ENCODE measurements at places on chromosomes 6 and 20.

- DNase-seq = peak; percentile 100
Measured at GRCh38 chr20:52484438-52484837, 292.9 kb upstream of the ZFP64 start.

GRCh38 chr6:56232436-56232835 is 14.9 kb downstream of the COL21A1 start:
- DNase-seq = no peak

- no peak for DNase-seq
Measured at GRCh38 chr6:36678488-36679042, at the start of gene CDKN1A. Gene CDKN1A, plus strand, starts transcription at chr6:36678714. Its CDS starts 5,388 bp downstream, at chr6:36684102.

GRCh38 chr6:138563650-138564049 is 64.4 kb upstream of the NHSL1 start:
- DNase-seq = no peak

- DNase-seq = peak; percentile 71
Measured at GRCh38 chr6:145071836-145072235, 663.5 kb downstream of the EPM2A start.

DNA sequence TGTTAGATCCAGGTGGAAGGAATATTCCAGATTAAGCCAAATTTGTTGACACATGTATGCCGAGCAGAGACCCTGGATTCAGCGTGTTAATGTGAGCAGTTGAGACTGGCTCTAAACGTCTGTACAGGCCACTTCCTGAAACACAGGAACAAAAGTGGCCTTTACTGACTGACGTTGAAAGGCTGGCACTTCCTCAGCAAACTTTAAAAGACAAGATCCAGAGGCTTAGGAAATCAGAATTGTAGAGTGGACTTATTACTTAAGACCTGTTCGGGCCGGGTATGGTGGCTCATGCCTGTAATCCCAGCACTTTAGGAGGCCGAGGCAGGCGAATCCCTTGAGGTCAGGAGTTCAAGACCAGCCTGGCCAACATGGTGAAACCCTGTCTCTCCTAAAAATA is 125.7 kb upstream of the ARID1B start:
- DNase-seq = no peak

- DNase-seq = no peak
Measured at GRCh38 chr6:43904311-43905123, 134.5 kb downstream of the VEGFA start.

DNA sequence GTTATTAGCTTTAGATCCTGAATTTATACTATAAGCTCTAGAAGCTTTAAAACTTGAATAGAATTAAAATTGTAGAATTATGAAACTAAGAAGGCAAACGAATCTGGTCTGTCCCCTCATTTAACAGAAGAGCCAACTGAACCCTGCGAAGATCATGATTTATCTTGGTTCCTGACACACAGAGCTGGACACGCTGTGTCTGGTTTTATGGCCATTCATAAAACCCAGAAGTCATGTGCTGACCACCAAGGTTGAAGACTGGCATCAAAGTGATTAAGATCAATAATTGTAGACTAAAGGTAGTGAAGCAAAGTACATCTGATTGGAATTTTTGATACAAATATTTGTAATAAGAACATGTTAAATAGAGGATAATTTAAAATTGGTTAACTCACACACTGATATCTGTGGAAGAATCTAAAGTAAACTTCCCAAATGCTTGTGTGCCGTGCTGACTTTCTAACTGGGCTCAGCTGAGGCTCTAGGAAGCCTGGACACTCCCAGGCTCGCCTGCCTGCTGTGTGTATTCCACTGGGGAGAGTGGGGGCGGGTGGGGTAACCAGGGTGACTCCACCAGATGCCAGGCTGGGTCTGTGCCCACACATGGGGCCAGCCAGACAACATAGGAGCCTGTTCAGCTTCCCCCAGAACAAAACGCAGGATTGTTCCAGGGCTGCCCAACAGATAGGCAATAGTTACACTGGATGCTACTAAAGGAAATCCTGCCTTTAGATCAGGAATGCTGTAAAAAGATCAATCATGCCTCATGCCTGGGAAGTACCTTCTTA is 42.1 kb upstream of the SLC22A3 start:
- DNase-seq = no peak

- no peak for DNase-seq
Measured at GRCh38 chr20:31927627-31928159, 24.2 kb downstream of the PDRG1 start.

DNA sequence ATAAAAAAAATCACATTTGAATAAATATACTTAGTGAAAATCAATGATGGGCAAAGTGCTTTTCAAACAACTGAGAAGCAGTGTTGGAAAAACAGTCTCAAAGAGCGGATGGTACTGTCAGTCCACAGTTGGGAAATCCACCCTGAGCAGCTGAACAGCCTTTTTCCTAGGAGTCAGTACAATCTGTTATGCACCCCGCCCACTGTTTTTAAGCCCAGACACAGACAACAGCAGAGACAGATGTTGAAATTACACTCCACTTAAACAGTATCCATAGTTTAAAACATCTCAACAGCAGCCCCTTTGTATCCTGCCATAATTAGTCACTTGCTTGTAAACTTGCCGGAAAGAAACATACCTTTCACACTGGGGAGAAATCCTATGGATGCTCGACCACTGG is 372 bp downstream of the KIAA0408 start:
- DNase-seq = no peak

DNA sequence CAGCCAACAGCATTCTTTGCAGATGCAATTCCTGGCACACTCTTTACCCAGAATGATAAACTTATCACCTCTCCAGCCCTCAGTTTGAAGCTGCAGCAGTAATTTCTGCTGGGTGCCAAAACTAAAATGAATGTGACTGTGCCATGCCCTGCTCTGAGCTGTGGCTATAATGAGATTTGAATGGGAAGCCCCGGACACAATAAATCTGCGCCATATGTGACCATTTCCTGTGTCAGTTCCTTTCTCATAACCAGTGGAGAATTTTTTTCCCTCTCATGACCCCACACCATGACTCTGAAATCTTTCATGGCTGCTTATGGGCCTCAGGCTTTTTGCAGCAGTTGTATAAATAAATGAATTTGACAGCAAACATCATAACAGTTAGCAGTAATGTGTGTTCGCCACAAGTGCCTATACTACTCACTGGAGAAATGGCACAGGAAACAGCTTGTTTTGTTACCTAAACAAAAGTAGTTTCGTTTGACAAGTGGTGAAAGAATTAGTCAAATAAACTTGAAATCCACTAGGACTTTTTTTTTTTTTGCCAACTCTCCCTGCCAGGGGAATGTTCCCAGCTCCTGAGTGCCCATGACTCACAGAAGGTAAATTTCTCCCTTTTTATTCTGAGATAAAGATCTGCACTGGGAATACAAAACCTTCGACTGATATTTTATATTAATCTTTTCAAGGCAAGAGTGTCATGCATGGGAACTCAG is 408.4 kb downstream of the PKHD1 start:
- no peak for DNase-seq

DNA sequence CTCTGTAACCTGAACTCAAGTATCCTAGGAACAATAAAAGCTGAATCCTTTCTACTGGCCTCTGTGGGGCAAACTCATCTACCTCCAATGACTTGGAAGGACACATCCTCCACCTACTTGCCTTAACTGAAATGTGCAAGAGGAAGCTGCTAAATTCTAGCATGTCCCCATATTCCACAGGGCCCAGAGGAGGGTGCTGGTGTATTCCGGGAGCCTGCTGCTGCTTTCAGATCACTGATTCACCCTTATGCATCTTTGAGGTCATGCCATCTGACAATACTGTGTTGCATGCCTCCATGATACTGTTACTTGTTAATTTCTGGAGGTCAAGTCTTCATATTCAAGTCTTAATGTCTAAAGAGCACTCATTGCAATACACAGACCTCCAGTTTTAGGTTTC is 40.3 kb downstream of the LYRM4 start:
- no peak for DNase-seq

- no peak for DNase-seq
Measured at GRCh38 chr20:14830466-14830865, 493.1 kb upstream of the FLRT3 start.

- no peak for DNase-seq
Measured at GRCh38 chr6:13186861-13187260, 141.5 kb downstream of the TBC1D7 start.

DNA sequence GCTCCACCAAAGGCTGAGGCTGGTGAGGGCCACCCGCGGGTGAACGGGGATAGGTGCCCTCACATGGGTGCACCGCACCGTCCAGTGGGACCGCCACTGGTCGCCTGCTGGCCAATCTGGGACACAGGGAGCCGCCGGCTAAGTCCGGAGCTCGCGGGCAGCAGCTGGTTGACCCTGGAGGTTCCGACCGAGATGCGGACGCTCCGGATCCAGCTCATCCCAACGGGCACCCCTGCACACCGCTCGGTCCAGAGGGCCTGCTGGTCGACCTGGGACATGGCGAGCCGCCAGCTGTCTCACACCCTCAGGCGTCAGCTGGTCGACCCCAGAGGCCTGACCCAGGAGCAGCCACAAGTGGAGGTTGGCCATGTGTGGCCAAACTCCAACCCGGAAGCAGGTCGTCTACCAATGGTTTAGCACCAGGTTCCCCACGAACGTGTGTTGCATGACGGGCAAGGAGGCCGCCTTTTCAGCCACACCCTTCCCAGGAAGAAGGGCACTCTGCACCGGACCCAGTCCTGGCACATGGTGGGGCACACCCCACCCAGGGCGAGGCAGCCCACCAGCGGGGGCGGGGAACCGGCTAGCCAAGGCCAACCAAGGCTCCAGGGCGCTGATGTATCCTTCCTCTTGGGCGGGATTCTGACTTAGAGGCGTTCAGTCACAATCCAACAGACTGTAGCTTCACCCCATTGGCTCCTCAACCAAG is 746.0 kb upstream of the DEFB115 start:
- no peak for DNase-seq

GRCh38 chr20:33377366-33377765 is 24.0 kb downstream of the CDK5RAP1 start:
- DNase-seq = no peak

GRCh38 chr20:42754706-42755105 is 435.0 kb downstream of the PTPRT start:
- no peak for DNase-seq

DNA sequence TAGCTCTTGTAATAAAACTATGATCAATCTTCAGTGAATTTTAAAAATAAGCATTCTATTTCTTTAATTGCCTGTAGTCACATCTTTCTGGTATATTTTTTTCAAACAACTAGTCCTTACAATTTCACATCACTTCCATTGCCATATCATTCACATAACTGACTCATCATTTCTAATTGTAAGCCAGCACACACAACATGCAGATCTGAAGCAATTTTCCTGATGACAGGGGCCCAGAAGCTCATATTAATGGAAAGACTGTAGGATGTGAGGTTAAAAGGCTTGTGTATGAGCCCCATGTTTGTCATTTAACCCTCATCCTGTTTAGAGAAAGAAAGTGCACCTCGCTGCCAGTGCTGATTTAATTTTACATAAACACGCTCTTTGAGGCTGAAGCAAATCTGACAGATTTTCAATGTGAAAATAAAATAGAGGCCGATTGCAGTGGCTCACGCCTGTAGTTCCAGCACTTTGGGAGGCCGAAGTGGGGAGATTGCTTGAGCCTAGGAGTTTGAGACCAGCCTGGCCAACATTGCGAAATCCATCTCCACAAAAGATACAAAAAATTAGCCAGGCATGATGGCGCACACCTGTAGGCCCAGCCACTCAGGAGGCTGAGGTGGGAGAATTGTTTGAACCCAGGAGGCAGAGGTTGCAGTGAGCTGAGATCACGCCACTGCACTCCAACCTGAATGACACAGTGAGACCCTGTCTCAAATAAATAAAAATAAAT is 40.1 kb upstream of the LTV1 start:
- DNase-seq = no peak

DNA sequence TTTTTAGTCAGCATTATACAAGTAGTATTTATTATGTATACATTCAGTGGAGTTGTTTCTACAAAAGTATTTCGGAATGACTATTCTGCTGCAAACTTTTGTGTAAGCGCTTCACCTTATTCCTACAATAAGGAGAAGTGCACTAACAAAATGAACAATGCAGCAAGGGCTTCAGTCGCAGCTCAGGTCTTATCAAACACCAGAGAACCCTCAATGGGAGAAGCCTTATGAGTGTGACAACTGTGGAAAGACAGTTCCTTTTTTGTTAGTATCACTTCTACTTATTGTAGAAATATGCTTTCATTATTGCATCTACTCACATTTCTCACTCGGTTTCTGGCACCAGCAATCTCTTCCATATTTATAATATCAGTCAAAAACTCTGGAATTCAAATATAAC is 18.8 kb downstream of the ZKSCAN3 start:
- no peak for DNase-seq

GRCh38 chr6:27873021-27873940 is 38.9 kb downstream of the OR2B2 start:
- DNase-seq = peak; percentile 80
